Retinal pigment epithelial cell (primary cell): ENCODE measurements at places on chromosomes 16 and 17.

DNA sequence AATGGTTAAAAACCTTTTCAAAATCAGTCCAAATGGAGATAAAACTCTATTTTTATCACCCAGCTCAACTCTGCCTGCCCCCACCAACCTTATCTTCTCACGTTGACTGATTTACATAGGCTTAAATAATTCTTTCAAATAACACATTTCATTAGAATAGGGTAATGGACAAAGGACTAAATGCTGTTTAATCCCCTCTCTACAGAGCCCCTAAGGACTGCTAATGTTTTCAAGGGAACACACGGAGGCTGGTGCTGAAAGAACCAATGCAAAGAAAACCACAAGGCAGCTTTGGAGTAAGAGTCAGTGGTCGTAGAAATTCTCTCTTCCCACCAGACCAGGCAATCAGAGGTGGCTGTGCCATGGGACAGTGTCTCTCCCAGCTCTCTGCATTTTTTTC, 445.7 kb upstream of the MAF start:
- no peak for DNase-seq

GRCh38 chr16:14579266-14579665, 50.8 kb downstream of the PARN start:
- no peak for DNase-seq

- DNase-seq: no peak
Measured at GRCh38 chr16:47477679-47478078, 16.5 kb downstream of the PHKB start.

DNA sequence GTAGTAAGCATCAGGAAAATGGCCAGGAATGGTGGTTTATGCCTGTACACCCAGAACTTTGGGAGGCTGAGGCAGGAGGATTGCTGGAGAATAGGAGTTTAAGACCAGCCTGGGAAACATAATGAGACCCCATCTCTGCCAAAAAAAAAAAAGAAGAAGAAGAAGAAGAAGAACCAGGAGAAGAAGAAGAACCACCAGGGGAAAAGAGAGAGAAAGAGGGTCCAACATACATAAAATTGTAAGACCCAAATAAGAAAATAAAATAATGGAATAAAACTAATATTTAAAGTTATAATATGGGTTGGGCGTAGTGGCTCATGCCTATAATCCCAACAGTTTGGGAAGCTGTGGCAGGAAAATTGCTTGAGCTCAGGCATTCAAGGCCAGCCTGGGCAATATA, 408.4 kb downstream of the ZFHX3 start:
- no peak for DNase-seq

- DNase-seq: no peak
Measured at GRCh38 chr16:18950469-18951185, 24.4 kb upstream of the SMG1 start.

DNA sequence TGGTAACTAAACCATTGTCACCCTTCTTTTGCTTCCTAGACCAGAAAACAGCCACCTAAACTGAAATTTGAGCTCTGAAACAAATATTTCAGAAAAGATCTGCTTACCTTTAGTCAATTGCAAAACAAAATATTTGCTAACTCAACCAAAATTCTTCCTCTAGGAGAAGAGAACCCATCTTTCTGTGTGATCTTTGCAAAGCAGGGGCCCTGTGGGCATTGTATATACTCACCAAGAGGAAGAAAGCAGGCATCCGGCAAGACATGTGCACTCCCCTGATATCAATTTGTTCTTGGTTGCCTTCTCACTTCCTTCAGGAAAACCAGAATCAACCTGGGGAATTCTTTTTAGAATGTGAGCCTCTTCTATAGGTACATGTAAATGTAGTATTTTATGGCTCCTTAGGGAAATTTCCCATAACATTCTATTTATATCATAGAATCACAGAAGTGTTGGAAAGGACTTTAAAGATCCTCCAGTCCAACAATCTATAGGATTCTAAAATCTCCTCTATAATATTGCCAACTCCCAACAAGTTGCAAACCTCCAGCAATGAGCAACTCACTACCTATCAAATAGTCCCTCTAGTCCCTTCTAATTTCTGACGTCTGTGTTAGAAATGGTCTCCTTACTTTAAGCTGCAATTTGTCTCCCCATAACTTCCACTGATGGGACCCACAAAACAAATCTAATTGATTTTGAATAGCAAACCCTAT, 966 bp downstream of the SLFN14 start:
- no peak for DNase-seq

GRCh38 chr17:57195785-57196460, 60.4 kb upstream of the MSI2 start:
- DNase-seq: no peak

DNA sequence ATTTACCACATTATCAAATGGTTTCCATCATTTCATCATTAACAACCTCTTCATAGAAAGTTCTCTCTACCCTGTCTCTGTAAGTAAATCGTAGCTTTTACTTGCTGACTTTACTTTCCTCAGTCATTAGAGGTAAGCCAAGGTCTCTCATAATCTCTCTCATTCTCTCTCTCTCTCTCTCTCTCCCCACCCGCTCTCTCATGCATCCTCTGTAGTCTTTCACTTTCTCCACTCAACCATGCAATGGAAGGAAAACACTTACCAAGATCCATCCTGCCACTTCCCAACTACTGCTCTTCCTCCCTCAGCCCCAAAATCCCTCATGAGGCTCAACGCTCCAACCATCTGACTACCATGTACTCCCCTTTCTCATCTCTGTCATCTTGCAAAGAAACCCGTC, 6.1 kb downstream of the CEP112 start:
- DNase-seq: no peak

DNA sequence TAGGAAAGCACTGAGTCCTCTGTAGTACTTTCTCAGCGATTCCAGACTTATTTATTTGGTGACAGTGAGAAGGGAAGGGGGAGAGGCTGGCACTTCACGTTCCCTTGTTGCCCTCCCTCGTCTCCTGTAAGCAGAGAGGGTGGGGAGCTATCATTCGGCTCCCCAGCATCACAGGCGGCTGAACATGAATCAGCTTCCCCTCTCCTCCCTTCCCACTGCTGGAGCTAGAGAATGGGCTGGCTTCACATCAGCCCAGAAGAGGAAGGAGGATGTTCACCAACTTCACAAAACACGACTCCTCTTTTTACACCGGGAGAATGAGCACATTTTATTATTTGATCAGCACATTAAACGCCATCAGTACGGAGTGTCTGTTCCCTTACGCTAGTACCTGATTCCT, 6.7 kb upstream of the CMIP start:
- no peak for DNase-seq

DNA sequence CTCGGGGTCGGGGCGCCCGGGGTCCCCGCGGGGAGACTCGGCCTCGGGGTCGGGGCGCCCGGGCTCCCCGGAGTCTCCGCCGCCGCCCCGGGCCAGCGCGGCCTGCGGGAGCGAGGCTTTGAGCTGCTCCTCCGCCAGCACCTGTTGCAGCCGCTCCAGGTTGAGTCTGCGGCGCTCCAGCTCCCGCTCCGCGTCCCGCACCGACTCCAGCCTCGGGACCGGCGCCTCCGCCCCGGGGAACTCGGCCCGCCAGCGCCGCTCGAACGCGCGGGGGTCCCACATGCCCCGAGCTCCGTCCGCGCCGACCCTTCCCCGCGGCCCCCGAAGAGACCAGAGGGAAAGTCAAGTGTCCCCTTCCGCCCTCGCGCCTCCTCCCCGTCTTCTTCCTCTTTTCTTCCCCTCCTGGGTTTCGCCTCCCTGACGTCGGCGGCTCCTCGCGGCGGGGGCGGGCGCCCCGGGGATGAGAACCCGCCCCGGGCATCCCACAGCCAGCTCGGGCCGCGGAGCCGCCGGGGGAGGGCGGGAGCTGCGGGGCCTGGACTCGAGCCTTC, 40.8 kb upstream of the BHLHA9 start:
- no peak for DNase-seq

DNA sequence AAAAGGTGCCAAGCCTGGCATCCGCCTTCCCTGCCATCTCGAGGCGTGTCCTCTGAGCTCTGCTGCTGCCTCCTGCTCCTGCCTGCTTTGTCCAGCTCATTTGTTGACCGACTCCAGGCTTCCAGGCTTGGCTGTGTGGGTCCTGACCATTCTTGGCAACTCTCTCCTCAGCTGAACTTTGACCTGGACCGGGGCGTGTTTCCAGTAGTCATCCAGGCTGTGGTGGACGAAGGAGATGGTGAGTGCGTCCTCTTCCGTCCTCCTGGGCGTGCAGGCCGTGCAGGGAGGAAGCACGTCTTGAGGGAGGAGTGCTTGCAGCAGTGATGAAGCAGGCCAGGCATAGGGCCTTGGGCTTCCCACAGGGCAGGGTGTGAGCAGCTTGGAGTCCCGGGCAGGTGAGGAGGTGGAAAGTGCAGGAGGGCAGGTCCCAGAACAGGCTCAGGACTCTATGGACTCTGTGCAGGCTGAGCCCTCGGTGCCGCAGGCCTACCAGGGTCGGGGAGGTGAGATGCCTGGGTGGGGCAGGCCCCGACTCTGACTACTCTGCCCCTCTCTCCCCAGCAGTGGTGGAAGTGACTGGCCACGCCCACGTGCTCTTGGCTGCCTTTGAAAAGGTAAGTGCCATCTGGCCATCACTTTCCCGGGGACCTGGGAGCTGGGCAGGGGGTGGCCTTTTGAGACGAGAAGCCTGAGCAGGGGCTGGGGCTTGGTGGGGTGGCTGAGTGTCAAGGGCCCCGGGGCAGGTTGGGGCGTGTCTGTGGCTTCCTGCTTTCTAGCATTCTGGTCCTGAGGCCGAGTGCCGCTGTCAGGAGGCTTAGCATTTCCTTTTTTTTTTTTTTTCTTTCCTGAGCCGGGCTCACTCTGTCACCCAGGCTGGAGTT, 28.6 kb upstream of the NUDT16L1 start:
- DNase-seq: no peak

GRCh38 chr16:8310323-8310722, 280.0 kb downstream of the TMEM114 start:
- DNase-seq: no peak

GRCh38 chr16:77213542-77214106, 14.4 kb downstream of the SYCE1L start:
- DNase-seq: peak; percentile 38

GRCh38 chr16:78967948-78968347, 632.6 kb downstream of the MAF start:
- no peak for DNase-seq

GRCh38 chr17:63838631-63839171, 3.8 kb downstream of the SMARCD2 start:
- DNase-seq: peak; percentile 35

- no peak for DNase-seq
Measured at GRCh38 chr17:59752446-59752845, 45.0 kb downstream of the VMP1 start.

- no peak for DNase-seq
Measured at GRCh38 chr17:75231071-75231470, 25.6 kb downstream of the NUP85 start.

GRCh38 chr17:29113334-29113733, 66.9 kb downstream of the MYO18A start:
- DNase-seq: no peak

GRCh38 chr17:30954046-30954830, 16.6 kb upstream of the RNF135 start:
- DNase-seq: no peak

- DNase-seq: no peak
Measured at GRCh38 chr16:81738783-81739496, 40.2 kb upstream of the PLCG2 start.

DNA sequence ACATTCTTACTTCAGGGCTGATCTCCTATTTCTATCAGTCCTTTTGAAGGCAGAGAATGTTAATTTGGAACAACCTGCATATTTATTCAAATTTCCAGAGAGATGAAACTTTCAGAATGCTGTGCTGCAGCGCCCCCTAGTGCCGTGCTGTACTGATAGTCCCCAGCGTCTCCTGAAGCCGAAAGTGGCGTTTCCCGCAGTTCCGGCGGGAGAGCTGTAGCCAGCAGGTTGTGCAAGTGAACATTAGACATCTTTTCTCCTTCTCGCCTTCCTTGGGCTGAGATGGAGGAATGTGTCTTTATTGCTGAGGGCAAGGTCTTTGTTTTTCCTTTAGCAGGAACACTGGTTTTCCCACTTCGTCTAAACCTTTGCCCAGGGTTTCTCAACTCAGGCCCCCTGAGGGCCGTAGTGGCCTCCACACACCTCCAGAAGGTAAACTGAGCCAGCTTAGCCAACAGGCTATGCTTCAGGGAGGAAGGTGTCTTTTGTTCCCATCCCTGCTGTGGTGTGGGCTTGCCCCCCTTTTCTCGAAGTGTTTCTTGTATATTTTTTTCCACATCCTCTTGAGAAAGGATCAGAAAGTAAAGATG, 26.4 kb downstream of the USP10 start:
- no peak for DNase-seq

- peak; percentile 81 for DNase-seq
Measured at GRCh38 chr17:64192589-64192988, 62.6 kb upstream of the ERN1 start.

- DNase-seq: no peak
Measured at GRCh38 chr16:12163970-12164369, 187.4 kb downstream of the SNX29 start.

DNA sequence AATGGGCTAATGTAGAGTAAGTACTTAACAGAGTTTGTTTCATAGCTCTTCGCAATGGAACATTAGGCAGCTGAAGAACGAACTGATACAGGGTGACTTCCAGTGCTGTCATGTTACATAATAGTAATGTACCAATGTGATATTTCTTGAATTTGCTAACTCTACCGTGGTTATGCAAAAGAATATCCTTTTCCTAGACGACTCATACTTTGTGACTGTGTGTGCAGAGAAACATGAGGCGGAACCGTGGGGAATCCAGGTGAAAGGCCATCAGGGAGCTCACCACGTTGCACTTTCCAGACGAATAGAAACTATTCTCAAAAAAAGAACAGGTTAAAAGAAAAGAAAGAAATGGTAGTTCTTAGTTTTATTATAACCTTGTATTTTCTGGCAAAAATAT, 13.2 kb downstream of the NOB1 start:
- no peak for DNase-seq

- DNase-seq: no peak
Measured at GRCh38 chr16:47258874-47259461, 115.2 kb upstream of the NETO2 start.

DNA sequence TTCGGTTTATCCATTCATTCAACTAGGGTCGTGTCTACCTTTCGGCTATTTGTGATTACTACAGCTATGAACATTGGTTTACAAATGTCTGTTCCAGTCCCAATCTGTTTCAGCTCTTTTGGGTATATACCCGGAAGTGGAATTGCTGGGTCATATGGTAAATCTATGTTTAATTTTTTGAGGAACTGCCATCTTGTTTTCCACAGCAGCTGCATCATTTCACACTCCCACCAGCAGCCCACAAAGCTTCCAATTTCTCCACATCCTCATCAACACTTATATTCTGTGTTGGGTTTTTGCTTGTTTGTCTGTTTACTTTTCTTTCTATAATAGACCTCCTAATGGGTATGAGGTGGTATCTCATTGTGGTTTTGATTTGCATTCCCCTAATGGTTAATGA, 48.7 kb upstream of the GINS3 start:
- no peak for DNase-seq

- no peak for DNase-seq
Measured at GRCh38 chr16:8957063-8957397, 6.7 kb downstream of the USP7 start.

DNA sequence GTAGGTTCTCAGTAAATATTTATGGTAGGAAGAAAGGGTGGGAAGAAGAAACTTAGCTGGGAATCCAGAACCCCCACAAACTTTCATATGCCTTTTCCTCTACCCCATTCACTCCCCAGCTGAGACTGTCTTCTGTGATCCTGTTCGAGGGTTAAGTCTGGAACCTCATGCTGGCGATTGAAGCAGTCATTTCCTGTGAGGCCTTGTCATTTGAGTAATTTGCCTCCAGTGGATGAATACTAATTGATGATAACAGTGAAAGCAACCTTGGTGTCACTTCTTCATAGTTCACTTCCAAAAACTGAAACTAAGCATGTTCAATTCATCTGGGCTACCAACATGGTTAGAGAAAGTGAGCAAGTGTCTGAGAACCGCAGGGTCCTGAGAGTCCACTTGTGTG, 401.2 kb downstream of the CDH13 start:
- no peak for DNase-seq
